CD4-positive, alpha-beta T cell (primary cell): ENCODE measurements at places on chromosomes 13 and 19.

DNA sequence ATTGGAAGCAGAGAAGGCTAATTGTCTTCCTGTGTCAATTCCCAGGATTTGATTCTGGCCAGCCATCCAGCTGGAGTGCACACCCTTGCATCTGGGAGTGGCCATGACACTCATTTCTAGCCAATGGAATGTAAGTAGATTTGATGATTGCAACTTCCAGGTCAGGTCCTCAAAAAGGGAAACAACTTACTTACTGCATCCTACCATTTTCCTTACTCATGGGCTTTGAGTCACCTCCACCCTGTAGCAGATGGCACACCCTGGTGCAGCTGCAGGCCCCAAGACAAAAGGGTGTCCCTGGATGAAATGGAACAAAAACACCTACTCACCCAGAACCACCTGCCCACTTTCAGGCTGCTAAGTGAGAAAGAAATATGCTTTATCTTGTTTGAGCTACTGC lies 27.3 kb upstream of the MPHOSPH8 start:
- DNase-seq, result no peak

GRCh38 chr19:58555920-58556621 lies 1.2 kb upstream of the CHMP2A start:
- DNase-seq, result no peak

DNA sequence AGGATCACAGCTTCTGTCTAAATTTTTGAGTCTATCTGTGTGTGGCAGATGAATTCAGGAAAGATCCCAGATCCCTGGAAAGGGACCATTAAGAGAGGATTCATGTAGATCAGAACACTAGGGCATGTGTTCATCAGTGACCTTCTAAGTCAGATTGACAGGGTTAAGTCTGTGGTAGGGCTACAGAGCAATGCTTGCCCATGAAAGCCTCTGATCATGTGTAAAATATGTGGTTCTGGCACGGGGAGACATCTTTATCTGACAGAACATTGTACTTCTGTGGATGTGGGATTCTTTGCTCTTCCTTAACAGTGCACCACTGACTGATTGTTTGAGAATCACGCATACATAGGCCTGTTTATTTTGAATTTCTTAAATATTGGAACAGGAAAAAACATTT lies 42.9 kb downstream of the ZNF506 start:
- DNase-seq, result no peak

DNA sequence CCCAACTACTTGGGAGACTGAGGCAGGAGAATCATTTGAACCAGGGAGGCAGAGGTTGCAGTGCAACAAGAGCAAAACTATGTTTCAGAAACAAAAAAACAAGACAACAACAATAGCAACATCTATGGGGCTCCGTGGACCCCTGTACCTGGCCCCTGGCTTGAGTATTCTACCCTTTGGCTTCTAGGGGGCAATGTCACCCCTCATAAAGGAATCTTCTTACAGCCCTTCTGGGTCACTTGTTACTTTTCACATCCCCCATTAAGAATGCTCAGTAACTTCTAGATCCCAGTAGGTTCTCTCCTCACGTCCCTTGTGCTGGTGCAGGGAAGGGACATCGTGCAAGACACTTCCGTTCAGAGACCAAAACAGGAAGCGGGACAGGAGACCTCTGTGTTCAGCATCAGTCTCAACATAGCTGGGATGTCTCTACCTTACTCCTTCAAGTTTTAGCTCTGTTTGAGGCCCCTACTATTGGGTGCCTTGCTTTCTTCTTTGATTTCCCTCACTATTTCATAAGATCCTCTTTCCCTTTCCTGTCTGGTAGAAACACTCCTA lies 218.1 kb upstream of the ARGLU1 start:
- no peak for DNase-seq

DNA sequence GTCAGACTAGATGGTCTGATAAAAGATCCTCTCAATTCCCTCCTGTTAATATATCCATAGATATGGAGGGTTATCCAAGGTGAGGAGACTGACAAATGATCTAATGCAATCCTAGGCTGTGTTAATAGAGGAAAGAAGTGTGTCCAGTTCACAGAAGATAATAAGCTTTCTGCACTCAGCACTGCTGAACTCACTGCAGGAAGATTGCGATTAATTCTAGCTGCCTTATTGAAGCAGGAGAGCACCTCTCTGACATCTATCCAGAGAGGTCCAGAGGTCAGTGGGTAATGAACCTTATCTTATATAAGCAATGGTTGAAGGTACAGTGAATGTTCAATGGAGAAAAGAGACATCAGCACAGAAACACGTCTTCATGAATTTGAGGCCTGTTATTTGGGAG lies 75.9 kb upstream of the SLC10A2 start:
- DNase-seq, result no peak

- no peak for DNase-seq
Measured at GRCh38 chr19:29475469-29475868, 50.3 kb upstream of the VSTM2B start.

GRCh38 chr13:94256721-94257120 lies 222.8 kb downstream of the DCT start:
- DNase-seq, result no peak

DNA sequence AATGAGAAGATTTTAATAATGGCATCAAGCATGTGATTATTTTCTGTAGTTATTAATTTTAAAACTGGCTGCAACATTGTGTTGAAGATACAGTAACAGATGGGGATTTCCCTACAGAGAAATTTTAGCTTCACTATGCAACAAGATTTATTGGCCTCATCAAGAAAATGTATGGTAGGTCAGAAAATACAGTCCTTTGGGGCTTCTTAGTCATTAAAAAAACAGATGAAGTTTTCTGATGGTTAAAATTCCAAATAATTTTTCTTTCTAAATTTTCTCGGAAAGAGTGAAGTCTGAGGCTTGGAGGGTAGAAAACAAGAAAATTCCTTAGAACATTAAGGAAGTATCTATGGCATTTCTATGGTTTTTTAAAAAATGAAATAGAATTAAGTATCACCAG lies 1790.8 kb upstream of the PCDH20 start:
- no peak for DNase-seq

DNA sequence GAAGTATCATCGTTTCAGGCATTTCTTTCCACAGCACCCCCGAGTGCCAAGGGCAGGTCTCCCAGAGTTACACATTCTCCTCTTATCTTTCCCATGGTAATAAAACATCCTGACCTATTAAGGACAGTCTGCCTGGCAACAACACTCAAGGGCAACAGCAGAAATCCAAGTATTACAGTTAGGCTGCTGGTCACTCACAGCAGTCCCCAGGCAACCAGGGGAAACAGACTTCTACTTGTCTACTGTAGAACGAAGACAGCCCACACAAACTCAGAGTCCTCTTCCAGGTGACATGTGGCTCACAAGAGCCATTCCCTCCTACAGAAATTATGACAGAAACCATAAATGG lies 24.3 kb downstream of the RCBTB1 start:
- DNase-seq, result no peak
